ENCODE measurements at places on chromosomes 5 and 9.

DNA sequence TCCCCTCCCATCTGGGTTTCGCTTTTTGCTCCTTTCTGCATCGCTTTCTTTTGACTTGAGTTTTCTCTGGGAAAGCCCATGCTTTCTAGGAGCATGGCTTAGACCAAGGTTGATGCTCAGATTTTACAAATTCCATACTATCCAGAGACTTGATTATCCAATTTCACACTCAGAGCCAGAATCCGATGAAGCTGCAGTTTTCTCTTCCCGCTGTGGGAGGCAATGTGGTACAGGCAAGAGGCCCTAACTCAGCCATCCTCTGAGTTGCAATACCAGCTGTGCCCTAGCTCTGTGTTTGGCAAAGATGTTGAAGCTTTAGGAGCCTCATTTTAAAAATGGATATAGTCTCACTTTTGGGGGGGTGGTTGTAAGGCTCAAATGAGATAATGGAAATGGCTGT lies 85.1 kb downstream of the BRINP1 start:
- DNase-seq: peak; percentile 29

DNA sequence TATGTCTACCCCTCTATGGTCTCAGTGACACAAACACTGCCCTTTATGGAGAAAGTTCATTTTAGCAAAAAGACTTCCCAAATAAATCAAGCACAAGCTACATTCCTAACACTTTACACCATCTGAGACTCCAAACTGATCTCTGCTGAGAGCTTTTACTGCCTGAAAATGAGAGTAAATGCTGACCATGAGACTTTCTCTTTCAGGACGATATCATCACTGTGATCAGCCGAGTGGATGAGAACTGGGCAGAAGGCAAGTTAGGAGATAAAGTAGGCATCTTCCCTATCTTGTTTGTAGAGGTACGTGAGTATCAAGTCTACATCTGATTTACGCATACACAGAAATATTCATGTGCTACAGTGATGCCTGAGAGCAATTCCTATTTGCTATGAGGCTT lies 67.5 kb downstream of the SH3RF2 start:
- DNase-seq: no peak

DNA sequence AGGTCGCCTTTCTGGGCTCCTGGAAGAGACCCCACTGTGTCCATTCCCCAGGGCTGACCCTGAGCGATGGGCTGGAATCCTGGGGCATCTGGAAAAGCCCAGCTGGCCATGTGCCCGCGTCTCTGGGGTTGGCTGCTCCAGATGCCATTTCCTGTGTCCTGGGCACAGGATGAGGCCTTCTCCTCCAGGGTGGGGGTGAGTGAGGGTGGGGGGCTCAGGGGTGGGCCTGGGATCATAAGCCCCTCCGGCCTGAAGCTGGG lies 30.7 kb downstream of the PAEP start:
- DNase-seq: no peak

DNA sequence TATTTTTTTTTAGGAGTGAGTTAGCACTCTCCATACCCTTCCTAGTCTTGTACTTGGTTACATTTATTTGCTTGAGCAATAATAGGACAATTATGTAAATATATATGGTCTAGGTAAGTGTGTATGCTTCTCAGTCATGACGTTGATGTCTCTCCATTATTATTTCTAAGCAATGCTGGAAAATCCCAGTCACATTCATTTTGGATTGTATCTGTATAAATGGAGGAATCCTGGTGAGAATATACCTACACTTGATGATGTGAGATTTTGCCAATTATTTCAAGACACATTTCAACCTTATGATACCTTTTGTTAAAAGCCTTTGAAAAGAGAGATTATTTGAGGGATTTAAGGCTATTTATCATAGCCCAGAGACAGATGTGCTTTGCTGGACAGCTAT lies 2244.5 kb upstream of the WWC1 start:
- DNase-seq: no peak

DNA sequence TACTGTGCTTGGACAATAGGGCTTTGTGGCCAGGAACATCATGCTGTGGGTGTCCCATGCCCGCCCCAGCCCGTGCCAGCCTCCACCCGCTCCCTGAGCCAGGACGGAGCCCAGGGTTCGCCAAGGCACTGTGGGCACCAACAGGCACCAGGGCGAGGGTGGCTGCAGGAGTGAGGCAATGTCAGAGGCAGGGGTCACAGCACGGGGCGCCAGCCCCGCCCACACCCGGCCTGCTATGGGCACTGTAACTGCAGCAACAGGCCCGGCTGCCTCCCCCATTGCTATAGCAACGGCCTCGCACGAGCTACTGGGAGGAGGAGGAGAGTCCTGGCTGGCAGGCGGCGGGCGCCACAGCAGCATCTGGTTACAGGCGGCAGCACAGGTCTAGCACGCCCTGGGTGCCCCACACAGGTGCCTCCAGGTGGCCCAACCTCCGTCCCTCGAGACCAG lies 2.5 kb downstream of the ABCA2 start:
- DNase-seq: peak; percentile 21

DNA sequence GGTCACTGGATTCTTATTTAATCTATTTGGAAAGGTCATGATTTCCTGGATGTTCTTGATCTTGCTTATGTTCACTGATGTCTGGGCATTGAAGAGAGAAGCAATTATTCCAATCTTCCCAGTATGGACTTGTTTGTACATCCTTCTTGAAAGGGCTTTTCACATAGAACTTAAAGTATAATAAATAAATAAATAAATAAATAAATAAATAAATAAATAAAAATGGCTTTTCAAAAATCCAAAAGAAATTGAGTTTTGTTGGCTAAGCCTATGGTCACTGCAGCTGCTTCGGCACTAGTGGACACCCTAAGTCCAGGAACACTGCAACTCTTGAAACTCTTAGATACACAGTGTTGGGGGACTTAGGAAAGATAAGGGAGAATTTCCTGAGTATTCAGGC lies 840.7 kb upstream of the EDIL3 start:
- no peak for DNase-seq

- no peak for DNase-seq
These were observed 207.1 kb upstream of the CLINT1 start for GRCh38 chr5:158066076-158066475.

DNA sequence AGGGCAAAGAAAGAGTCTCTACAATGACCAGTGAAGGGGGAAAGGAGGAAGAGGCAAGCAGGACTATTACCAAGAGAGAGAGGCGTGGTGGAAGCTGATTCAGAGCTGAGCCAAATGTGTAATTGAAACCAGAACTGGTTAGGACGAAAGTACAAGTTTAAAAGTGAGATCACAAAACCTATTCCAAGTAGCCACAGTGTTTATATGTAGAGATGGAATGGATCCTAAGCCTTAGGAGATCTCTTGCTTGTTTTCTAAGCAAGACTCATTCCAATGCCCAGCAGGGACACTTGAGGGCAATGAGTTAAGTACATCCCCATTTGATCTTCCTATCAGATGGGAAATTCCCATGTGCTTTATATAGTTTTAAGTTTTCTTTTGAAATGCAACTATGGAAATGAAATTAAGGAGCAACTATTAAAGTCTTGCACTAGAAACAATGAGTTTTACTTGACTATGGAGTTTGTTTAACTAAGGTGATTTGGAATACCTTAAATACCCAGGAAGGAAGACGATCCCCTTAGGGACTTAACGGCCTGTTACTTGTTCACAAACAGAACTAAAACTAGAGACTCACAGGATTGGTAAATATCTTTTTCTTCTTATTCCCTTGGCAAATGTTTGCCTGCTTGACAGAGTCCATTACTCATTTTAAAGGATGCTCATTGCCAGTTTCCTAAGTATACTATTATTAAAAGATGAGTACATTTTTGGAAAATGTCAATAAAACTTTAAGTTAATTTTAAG lies 51.1 kb upstream of the SNX2 start:
- DNase-seq: no peak

Data from NCI-H1092 treated with DMSO at 0.1 percent for 48 hours (cell line).